AG20443 (cell line): ENCODE measurements at places on chromosomes 2 and 18.

DNA sequence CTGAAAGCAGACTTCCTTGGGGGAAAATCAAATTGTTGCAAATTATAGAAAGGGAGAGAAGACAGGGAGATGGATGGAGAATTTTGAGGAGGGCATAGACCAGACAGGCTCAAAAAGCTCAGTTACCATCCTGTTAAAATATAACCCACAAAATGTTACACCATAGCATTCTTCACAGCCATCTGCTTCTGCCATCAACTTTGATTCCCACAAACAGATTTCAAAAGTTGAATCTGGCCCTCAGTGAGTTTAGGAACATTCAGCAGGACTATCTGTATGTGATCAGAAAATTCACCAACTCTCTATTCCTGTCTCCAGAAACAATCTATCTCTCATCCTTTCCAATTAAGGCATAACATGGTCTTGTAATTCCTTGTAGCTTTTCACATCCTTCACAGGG lies 159.8 kb upstream of the CCDC68 start:
- no peak for DNase-seq

DNA sequence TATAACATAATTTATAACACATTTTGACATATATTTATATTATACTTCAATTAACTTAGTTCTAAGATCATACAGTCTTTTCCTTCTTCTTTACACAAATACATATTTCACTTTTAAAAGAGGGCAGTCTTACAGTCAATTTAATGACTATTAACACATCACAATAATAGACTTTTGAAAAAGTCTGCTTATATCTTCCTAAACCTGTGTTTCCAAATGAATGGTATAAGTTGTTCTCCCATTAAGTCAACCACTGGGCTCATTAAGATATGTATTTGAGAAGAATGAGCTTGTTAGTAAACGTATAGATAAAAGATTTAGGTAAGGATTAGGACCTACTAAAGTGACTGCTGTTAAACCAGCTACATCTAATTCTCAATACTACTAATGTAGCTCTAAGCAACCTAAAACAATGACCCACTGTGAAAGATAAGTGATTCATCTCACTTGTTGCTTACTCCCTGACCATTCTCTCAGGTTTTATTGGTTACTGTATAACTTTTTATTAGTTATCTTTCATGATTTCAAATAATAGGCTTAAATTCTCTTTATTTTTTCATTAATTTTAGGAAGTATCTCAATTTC lies 27.0 kb downstream of the SLC40A1 start:
- no peak for DNase-seq

DNA sequence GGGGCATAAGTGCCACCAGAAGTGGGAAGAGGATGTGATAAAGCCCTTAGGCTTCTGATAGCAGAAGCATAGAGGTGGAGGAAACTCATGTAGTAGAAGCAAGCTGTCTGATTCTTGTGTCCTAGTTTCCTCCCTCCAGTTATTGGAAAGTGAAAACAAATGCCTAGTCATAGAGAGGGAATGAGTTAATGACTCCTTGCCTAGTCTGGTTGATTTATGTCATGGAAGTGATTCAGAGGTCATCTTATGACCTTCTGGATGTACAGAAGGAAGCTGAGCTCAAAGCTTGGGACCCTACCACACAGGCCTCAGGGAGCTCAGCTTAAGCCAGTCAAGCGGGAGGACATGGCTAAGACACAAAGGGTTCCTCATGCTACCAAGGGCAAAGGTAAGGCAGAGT lies 232.2 kb downstream of the THSD7B start:
- DNase-seq: no peak

DNA sequence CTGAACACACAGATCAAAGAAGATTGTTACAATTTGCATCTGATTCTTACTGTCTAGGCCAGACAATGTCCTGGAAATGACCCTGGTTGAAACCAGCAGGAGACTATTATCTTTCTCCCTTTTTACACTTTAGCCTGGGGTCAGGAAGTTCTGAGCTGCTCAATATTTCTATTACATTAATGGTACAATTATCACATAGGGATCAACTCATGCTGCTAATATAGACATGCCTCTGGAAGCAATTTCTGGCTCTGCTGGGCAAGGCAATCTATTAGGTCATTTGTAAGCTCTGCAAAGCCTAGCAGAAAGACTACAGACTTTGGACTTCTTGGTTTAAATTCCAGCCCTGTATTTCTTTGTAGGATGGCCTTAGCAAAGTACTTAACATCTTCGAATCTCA lies 205.3 kb downstream of the LRP1B start:
- DNase-seq: no peak

DNA sequence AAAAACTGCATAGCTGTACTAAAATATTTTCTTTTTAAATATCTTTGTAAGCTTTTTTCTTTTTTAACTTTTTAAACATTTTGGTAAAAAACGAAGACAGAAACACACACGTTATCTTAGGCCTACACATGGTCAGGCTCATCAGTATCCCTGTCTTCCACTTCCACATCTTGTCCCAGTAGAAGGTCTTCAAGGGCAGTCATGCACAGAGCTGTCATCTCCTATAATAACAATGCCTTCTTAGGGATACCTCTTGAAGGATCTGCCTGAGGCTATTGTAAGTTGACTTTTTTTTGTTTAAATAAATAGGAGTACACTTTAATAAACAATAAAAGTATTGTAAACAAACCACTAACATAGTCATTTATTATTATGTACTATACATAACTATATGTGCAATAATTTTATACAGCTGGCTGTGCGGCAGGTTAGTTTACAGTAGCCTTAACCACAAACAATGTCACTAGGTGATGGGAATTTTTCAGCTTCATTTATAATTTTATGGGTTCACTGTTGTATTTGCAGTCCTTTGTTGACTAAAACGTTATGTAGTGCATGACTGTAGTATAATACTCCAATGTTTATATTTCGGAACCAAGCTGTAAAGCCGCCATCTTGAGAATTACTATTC lies 124.4 kb downstream of the MAP4K4 start:
- no peak for DNase-seq

DNA sequence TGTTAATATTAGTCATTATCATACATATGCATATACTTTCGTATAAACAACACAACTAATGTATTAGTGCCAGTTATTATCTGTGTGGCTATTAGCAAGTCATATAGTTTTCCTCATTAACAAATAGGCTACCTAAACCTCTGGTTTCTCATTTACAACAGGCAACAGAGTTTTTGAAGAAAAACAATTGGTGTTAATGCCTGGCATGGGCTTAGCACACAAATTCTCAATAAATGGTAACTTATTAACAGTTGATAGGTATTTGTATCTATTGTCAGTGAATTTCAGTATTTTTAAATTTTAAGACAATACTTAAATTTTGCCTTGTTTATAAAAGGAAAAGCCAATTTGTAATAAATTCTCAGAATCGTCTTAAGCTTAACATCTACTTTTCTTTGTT lies 182.5 kb downstream of the PMAIP1 start:
- DNase-seq: no peak

DNA sequence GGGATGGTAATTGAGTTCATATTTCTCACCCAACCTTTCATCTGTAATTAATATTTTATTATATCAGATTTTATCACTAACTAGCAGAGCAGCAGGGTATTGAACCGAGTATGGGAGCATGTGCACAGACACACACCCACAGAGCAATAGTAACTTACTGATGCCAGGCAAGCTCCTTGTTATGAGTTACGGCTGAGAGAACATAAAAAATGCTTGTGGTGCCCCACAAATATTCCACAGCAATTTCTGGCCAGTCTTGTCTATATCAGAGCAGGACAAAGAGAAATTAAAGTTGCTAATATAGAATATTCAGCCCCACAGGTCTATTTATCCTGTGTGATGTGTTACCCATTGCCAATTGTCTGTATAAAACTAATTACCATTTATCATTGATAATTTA lies 501.8 kb upstream of the RAB12 start:
- peak; percentile 33 for DNase-seq

GRCh38 chr2:68396093-68396492 lies 31.0 kb downstream of the PLEK start:
- DNase-seq: no peak

GRCh38 chr2:33681364-33681757 lies 82.3 kb upstream of the FAM98A start:
- no peak for DNase-seq

DNA sequence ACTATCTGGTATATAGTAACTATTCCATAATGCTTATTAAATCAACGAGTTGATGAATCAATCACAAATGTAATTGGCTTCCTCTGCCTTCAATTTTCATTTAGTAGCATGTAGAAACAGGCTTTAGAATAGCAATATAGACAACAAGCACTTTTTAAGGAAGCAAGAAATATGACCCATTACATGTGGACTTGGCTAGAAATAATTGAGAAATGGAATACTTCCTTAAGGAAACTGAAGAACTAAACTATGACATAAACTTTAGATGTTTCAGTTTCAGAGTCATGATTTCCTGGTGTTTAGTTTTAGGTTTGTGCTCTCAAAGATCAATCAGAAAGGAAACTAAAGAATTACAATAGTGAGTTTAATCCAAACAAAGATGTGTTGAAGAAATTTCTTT lies 443.8 kb downstream of the MBD2 start:
- DNase-seq: no peak
